Vagina (tissue), 2 donors: ENCODE measurements at places on chromosomes 13 and 19.

DNA sequence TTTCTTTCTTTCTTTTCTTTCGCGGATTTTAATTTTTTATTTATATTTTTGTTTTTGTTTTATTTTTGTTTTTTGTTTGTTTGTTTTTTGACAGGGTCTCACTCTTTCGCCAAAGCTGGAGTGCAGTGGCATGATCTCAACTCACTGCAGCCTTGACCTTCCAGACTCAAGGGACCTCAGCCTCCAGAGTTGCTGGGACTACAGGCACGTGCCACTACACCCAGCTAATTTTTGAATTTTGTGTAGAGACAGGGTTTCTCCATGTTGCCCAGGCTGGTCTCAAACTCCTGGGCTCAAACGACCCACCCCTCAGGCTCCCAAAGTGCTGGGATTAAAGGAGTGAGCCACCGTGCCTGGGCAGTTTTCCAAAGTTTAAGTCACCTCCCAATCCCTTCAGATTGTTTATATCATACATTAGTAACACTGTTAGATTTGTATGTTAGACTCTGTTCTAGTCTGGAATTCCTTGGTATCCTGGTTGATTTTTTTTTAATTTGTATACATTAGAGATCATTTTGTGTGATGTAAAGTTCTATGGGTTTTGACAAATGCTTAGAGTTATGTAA is 597.3 kb downstream of the DCT start:
- no peak for DNase-seq

DNA sequence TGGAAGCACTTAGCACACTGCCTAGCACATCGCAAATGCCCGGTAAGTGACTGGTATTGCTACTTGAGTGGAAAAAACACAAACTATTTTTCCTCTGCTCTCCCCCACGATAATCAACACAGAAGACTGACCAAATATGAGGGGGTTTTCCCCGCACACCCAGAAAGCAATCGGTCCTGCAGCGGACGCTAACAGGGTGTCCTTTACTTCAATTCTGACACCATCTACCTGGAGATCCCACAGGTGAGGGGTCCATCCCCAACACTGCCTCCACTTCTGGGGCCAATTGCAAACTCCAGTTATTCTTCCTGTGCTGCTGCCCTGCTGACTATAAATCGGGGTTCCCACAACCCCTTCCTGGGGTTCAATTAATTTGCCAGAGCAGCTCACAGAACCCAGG is 26.2 kb upstream of the PLEKHF1 start:
- no peak for DNase-seq

GRCh38 chr19:54607785-54608150 is 14.3 kb downstream of the LILRA1 start:
- peak; percentile 90 for DNase-seq

DNA sequence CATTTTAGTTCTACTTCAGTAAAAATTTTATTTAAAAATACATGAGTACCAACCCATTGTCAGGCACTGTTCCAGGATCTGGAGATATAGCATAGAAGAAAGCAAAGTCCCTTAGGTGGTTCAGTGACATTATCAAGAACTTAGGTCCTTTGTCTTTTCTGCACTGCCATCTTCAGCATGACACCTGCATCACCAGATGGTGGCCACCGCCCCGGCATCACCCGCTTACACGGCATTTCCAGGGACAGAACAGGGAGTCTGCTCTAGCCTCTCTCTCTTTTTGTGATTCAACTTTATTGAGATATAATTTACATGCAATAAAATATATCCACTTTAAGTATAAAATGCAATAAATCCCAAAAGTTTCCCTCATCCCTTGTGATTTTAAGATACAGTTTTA is 23.5 kb downstream of the DYRK1B start:
- DNase-seq, result no peak

- DNase-seq, result no peak
Measured at GRCh38 chr13:35600137-35600536, 123.6 kb upstream of the MAB21L1 start.

- peak; percentile 16 for DNase-seq
Measured at GRCh38 chr13:24075137-24075975, 85.2 kb upstream of the SPATA13 start.

DNA sequence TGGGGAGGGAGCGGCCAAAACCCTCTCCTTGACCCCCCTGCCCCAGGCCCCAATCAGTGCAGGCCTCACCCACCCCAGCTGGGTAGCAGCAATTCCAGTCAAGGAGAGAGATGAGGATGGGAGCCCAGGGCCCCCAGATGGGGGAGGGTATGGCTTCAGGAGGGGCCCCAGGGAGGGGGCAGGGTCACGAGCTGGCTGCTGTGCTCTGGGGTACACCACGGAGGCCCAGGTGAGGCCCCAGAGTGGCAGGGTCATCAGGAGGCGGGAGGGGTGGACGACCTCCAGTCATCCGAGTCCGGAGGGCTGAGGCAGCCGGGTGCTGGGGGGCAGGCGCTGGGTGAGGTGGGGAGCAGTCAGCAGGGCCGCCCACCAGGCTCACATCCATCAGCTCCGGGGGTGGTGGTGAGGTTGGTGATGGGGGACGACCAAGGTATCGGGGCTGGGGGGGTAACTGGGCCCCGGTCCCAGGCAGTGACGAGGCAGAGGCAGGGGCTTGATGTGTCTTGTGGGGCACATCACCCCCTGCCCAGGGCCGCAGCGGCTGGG is 8.4 kb downstream of the DYRK1B start:
- DNase-seq, result no peak

- DNase-seq, result no peak
Measured at GRCh38 chr19:13644645-13645044, 119.7 kb upstream of the MRI1 start.

DNA sequence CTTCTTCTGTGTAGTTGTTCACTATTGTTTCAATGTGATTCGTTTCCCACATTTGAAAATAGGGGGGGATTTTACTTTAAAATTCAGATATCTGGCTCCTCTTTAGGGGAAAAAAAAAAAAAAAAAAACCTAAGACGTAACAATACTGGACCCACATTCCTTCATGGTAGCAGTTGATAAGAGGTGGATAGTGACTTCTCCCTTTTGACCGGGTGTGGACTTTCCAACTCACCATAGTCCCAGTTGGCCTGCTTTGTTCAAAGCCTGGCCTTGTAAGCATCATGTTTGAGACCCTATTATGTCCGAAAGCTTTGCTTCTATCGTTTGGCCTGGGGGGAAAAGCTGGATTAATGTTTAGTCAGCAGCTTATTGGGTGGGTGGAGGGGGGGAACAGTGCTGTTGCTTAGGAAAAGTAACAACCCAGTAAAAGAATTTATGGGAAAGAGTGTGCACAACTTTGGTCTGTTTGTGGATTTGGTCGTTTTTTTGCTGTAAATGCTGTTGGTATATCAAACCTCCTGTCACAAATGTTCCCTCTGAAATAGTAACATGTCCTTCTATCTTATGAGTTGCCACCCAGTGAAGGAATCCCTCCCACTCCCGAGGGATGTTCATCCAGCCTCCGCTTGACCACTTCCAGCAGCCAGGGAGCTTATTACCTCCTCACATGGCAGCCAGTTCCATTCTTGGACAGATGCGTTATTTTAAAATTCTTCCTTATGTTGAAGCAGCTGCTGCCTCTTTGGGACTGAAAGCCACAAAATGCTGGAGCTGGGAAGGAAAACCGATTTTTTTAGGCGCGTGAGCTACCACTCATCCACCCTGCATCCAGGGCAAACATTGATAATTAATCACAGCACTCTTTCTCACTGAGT is 10.4 kb downstream of the SAMD4B start:
- DNase-seq, result no peak

DNA sequence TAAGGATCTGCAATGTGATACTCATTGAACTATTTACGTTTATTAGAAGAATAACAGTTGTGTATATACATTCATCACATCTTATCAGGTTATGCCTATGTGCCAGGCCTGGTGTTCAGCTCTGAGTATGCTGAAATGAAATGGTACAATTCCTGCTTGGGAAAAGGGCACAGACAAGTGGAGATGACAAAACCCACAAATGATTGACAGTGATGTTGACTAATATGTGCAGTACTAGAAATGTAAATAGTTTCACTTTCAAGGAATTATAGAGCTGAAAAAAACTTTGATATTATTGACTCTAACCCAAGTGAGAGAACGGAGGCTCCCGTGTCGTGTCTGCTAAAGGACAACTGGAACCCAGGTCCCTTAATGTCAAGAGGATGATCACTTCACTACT is 386.8 kb upstream of the DACH1 start:
- DNase-seq, result no peak

DNA sequence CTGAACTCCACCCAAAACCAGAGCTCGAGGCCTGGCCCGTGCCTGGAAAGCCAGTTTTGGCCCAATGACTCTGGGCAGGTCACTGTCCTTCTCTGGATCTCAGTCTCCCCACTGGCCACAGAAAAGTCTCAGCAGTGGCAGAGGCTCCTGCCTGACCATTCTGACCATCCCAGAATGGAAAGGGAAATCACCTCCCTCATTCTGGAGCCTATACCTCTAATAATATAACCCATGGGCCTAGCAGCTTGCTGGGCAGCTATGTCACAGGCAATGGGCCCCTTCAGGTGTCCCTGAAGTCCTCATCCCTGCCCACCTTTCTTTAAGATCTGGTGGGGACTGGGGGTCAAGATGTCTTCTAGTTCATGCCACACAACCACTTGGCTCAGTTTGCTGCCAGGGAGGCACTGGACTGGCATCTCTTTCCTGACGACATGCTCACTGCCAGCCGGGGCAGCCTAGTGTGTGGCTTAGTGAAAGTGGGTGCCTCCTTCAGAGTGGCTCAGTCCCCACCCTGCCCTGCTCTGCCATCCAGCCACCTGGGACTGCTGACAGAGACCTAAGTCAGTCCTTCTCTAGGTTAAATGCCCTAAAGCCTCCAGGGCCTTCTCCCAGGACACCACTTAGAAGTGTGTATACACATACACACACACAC is 62.6 kb downstream of the AP1M1 start:
- DNase-seq, result no peak

DNA sequence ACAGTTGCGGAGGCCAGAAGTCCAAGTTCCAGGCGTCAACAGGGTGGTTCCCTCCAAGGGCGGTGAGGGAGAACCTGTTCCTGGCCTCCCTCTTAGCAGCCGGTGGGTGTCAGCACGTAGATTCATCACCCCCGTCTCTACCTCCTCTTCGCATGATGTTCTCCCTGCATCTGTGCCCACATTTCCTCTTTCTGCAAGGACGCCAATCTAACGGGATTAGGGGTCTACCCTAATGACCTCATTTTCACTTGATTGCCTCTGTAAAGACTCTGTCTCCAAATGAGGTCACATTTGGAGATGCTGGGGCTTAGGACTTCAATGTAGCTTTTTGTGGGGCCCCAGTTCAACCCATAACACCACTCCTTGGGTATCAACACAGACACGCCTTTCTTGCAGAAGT is 38.5 kb downstream of the DPF1 start:
- no peak for DNase-seq

GRCh38 chr13:107803822-107804495 is 411.4 kb downstream of the LIG4 start:
- no peak for DNase-seq

DNA sequence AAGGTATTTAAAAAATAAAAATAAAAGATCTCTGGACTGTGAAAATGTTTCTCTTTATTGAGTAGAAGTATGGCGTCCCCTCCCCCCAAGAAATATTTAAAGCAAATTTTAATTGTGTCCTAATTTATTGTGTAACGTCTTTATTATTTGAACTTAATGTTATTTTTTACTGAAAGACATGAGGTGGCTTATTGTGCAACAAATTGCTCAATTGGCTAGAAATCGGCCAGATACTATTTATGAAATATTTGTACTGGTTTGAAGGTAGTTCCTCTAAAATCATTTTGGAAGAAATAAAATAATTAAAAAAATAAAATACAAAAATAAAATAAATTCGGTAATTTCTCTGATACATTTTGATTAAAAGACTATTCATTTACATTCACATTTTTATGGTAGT is 162.3 kb downstream of the DACH1 start:
- no peak for DNase-seq

DNA sequence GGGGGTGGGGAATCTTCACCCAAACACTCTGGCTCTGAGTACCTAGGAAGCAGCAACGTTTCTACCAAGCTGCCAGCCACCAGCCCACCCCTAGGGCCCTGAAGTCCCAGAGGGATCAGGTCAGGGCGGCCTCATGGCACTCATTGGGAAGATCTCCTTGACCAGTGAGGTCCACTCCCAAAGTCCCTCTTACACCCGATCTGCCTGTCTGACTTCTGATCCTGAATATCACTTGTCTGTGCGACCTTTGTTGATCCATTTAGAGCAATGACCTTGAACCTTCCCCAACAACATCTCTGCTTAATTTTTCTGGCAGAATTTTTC is 2.1 kb upstream of the GNA15 start:
- DNase-seq, result no peak

DNA sequence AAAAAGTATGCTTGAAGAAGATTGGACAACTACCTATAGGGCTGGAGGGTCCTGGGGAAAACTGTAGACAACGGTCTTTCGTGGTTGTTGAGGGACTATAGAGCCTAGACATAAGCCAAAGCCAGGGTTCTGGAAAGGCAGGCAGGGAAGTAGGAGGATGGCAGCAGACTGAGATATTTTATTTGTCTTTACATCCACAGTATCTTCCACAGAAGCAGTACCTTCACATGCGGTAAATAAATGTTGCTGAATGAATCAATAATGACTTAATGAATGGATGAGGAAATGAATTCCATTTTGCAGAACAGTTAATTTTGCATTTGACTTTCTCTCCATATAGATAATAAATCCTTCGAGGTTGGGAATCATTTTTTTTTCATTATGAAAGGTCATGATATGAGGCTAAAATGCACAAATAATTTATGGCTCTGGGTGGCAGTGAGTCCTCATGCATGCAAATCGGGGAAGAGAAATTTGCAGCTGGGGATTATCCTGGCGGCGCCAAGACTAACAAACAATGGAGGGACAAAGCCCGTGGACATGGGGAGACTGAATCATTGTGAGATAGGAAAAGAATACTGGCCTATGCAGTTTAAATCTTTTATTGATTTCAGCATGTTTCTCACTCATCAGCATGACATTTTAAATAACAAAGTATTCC is 102.0 kb downstream of the ERCC5 start:
- DNase-seq, result no peak
